ENCODE measurements at places on chromosomes 7 and 10.

DNA sequence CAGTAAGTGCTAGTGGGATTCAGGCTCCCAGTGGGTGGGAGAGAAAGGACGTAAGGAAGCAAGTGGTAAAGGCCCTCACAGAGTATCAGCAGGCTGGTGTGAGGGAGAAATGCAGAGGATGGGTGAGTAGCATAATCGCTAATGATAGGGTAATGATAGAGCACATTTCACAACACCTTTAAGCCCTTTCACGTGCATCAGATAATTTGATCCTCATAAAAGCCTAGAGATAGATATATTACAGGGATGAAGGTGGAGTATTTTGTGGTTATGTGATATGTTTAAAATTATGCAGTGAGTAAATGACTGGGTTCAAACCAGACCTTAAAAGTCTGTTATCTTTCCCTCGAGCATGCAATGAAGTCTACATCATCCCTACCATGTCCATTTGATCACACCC, 10.3 kb downstream of the LEP start:
- DNase-seq = no peak

GRCh38 chr10:119406601-119407253, 135.8 kb downstream of the RGS10 start:
- no peak for DNase-seq

DNA sequence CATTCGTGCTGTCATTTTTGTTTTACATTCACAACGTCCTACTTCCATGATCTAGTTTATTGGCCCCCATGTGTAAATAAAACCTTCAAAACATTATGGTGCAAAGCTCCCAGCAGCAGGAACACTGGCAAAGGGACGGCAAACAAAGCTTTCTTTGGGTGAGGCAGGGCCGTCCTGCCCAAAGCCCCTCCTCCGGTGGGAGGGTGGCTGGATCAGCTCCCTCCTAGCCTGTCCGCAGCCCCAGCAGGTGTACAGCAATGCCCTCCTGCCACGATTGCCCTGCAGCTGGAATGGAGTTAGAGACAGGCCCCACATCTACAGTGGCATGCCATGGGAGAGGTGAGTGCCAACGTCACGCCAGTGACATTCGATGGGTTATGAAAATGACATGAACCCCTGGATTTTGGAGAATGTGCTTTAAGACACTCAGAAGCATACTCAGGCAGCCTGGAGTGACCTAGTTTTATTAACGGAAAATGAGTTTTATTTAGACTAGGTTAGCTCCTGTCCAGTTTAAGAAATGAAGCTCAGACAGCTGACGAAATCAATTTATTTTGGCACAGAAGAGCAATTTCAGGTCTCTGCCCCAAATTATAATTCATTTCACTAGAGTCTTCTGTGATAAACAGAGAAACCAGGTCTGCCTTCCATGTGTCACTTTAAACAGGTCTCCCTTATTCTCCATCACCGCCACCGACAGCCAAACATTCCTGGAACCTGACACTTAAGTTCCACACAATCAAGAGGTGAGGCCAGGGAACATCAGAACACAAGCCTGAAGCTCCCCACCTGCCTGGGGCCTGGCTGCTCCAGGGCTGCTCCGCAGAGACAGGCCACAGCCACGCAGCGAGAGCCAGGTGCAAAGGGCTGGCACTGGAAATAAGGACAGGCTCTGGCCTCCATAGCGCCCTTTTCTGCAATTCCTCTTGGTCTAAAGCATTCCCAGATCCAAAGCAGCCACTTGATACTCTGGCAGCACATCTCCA, 50.1 kb downstream of the VOPP1 start:
- no peak for DNase-seq

GRCh38 chr10:26439406-26440087, 1.4 kb downstream of the APBB1IP start:
- DNase-seq = no peak

DNA sequence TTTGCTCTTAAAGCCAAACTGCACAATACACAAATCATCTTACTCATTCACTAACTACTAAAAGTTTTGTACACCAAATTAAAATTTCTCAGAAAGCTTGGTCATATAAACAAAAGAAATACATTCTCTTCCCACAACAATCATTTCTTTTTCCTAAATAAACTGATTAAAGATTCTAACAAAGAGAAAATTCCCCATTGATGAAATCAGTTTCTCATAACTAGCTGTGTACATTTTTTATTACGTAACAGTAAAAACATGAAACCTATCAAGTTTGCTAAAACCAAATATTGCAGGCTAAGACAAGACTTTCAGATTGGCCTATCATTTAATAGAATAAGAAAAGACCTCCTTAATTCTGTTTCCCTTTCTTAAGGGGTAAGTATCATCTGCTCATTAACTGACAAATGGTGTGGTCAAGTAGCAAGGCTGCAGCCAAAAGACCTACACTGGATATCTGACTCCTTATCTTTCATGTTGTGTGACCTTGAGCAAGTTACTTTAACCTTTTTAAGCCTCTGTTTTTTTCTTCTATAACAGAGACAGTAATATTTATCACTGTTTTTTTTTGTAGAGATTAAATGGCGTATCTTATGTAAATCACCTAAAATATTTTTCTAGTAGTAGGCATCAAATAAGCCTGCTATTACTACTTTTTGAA, 22.4 kb downstream of the NAMPT start:
- DNase-seq = no peak

GRCh38 chr10:112360308-112361270, 13.3 kb upstream of the ACSL5 start:
- DNase-seq = peak; percentile 30

- DNase-seq = peak; percentile 81
Measured at GRCh38 chr7:74612015-74612829, 45.3 kb upstream of the GTF2I start.

DNA sequence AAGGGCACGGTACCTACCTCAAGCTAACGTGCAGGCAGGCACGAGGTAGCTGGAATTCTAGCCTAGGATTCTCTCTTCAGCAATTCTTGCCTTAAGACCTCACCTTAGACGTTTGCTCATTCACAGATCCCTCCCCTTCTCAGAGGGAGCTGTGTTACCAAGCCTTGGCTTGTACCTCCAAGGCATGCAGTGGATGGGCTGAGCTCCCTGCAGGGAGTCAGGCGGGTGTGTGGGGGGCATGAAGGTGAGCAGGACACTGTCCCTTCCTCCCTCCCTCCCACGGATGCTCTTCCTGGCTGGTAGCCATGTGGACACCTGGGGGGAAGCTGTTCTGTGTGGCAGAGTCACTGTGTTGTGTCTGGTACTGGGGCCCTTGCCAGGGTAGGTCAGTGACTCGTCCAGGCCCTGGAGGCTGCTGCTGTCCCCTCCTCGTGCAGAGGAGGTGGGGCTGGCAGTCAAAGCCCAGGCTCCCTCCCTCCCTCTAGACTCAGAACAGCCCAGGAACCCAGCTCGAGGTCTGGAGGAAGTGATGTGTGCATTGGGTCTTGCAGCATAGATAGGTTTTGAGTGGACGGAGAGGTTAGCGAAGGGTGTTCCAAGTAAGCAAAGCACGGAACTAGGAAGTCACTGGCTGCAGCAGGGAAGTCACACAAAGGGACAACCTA, 222.2 kb upstream of the SH2B2 start:
- DNase-seq = peak; percentile 45

DNA sequence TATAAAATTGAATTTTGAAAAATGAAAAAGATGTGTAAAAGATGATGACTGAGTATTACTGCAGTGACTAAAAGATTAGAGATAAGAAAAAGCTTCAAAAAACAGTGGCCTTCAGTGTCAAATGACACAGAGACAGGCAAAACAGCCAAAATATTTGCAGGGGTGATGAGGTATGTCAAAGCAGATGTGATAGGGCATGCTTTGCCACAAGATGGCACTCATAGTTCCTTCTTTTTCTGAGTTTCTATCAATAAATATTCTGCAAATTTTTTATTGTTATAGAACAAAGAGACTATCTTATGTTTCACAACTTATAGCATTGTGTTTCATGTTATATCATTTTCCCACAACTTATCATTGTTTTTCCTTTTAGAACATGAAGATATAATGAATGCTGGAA, 344.1 kb upstream of the HPS1 start:
- DNase-seq = no peak

- DNase-seq = no peak
Measured at GRCh38 chr10:44249490-44249889, 135.4 kb downstream of the CXCL12 start.

- DNase-seq = no peak
Measured at GRCh38 chr7:47778153-47778661, 170.1 kb downstream of the PKD1L1 start.

DNA sequence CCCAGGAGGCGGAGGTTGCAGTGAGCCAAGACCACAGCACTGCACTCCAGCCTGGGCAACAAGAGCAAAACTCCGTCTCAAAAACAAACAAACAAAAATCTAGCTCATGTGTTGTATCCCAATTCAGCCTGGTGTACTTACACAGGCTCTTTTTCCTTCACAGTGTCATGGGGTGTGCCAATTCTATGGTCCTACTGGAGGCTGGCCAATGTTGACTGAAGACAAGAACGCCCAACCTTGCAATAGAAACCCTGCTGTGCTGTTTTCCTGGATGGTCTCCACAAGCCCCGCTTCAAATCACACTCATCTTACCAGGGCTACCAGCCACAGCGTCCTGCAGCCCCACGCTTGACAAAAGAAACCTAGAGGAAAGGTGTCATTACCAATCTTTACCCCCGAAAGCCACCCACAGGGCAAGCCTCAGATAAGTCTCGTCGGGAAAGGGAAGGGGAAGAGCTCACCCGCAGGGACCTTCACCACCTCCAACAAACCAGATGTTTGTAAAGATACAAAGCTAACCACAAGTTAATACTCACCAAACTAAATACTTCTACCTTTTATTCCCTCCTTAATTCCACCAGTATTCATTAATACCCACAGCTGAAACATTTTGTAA, 64.8 kb downstream of the TNS3 start:
- DNase-seq = peak; percentile 58

DNA sequence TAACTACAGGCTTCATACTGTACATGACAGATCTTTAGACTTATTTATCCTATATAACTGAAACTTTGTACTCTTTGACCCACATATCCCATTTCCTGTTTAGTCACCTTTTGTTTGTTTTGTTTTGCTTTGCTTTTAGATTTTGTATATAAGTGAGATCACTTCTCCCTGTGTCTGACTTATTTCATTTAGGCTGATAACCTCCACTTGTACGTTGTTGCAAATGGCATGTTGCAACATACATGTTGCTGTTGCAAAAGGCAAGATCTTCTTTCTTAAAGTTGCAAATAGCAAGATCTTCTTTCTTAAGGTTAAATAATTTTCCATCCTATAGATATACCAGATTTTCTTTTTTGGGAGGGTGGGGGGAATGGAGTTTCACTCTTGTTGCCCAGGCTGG, 341.5 kb downstream of the OTUD1 start:
- DNase-seq = no peak

DNA sequence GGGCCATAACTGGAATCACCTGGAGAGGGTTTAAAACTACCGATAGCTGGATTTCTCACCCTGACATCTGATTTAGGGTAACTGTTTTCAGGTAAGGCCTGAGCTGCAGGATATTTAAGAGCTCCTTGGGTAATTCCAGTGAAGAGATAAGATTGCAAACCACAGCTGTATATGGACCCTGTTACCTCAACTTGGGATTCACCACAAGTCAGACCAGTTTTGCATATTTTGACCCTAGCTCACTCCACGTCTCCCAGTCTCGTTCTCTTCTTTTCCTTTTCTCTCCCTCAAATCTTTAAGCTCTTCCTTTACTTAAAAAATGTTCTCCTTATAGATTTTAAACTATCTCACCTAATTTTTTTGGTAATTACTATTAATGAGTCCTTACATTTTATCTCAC, 264.4 kb downstream of the THSD7A start:
- DNase-seq = no peak

GRCh38 chr7:39399458-39399857, 166.7 kb upstream of the YAE1 start:
- DNase-seq = no peak

- DNase-seq = peak; percentile 66
Measured at GRCh38 chr7:35680403-35681013, 14.4 kb downstream of the HERPUD2 start.

DNA sequence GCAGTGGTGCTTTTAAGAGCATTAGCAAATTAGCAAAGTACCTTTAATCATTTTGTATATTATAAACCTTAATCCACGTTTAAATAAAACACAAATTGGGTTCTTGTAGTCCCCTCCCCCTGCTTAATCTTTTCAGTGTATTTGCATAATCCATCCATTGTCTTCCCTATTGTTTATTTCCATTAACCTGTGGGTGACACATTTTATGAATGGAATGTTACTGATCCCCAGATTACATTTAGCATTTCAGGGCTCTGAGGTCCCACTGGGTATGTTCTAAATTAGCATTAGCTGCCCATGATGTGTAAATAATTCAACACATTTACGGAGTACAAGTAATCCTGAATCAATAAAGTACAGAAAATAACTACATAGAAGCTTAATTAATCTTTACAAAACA, 138.4 kb upstream of the FEZF1 start:
- no peak for DNase-seq

GRCh38 chr7:155770241-155770640, 42.0 kb downstream of the SHH start:
- DNase-seq = no peak

GRCh38 chr10:65620404-65621048, 1305.3 kb upstream of the LRRTM3 start:
- DNase-seq = no peak

- DNase-seq = no peak
Measured at GRCh38 chr7:131800531-131800930, 244.1 kb upstream of the PODXL start.

GRCh38 chr7:82961240-82961639, 201.4 kb downstream of the PCLO start:
- no peak for DNase-seq

- DNase-seq = peak; percentile 10
Measured at GRCh38 chr10:111303887-111304286, 227.1 kb downstream of the ADRA2A start.

- no peak for DNase-seq
Measured at GRCh38 chr7:128947854-128948253, 10.1 kb downstream of the IRF5 start.

DNA sequence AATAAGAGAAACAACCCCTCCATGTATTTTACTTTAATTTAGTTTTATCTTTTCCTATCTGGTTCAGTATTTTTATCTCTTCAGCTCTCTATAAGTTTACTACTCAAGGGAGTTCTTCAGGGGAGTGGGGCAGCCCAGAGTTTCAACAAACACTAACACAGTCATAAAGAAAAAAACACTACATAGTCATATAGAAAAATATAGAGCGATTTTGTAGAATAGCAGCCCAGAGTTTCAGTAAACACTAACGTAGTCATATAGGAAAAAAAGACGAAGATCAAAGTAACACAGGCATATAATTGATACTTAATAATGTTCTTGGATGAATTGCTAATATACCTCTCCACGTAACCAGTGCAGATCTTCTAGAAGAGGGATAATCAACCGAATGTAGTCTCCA, 54.7 kb downstream of the PON1 start:
- no peak for DNase-seq

Data from H4 (cell line).